ENCODE measurements at places on chromosomes 13 and 19. TPM values are rescaled to one million over a fixed set of nuclear protein-coding genes. Genes with fewer than 3 reads are reported as not detected.

The RFPL4AL1 gene
- not detected for total RNA-seq

The VSIG10L gene
- total RNA-seq, result 3.5 TPM

- no peak for DNase-seq
Observed at GRCh38 chr19:4711211-4711610, 12.4 kb downstream of the DPP9 start.

DNA sequence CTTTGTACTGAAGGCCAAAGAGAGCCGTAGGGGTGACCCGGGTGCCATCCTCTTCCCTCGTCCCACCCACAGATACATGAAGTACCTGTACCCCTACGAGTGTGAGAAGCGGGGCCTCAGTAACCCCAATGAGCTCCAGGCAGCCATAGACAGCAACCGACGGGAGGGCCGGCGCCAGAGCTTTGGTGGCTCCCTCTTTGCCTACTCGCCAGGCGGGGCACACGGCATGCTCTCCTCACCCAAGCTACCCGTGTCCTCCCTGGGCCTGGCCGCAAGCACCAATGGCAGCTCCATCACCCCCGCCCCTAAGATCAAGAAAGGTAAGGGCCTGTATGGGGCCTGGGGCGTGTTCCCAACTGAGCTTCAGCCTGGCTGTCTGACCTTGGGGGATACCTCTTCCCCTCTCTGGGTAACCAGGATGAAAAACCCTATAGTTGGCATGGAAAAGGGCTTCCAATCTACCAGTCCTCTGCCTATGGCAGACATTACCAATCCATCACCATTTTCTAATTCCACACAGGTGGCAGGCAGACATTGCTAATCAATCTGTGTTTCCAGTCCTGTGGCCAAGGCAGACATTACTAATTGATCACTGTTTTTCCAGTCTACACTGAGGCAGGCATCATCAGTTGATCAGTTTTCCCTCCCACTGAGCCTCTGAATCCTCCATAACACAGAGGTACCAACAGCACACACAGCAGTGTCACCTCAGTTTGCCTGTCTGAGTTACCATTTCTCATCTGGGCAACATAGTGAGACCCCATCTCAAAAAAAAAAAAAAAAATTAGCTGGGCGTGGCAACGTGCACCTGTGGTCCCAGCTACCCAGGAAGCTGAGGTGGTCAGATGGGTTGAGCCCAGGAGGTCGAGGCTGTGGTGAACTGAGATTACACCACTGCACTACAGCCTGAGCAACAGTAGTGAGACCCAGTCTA, 19.1 kb upstream of the WDR18 start:
- DNase-seq, result peak; percentile 51

The PROZ gene
- not detected for total RNA-seq

DNA sequence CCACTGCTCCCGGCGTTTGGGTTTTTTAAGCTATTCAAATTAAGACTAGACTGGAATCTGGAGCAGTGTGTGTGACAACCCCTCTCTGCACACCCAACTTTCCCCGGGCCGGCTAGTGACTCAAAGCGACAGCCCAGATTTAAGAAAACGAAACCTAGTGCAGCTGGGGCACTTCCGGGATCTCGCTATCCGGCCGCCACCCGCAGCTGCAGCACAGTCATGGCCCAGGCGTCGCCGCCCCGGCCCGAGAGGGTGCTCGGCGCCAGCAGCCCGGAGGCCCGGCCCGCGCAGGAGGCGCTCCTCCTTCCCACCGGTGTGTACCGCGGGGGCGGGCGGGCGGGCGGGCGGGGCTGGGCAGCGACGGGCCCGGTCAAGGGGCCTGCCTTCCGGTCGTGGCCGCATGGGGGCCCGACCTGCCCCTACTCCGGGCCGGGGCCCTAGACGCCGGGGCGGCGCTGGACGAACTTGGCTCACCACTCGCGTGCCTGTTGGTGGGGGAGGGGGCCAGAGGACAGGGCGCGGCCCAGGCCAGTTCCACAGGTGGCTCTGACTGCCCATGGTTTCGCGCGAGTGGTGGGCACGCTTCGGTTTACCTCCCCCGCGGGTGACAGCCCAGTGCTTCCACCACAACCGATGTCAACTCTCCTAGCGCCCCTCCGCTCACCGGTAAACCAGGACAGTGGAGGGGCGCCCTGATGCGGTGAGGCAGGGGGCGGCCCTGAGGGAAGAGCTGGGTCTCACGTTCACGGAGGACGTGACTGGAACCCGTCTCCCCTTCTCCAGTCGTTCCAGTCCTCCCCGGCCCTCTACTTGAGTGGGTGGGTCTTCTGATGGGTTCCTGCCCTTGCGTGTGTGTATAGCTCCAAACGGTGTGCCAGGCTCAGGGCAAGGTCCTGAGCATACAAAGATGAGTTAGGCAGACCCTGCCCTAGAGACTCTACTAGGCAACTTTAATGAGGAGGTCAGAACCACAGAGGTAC, at the start of gene PHF11:
PHF11 (plus strand) TSS at position 171 of the 980 bp plus-strand sequence; CDS start at position 220, 49 bp downstream.
- peak; percentile 96 for DNase-seq

All from left lung (tissue), 14 donors.